IPS DF 19.7 (cell line): ENCODE measurements at places on chromosomes 7 and 10.
A peak's percentile ranks its signal among the peaks of the same experiment; 100 is the strongest.

GRCh38 chr10:80535671-80536360 lies 1.9 kb upstream of the SH2D4B start:
- DNase-seq: no peak

GRCh38 chr7:84085998-84086397 lies 108.6 kb downstream of the SEMA3A start:
- no peak for DNase-seq

GRCh38 chr10:79038841-79039201 lies 29.9 kb upstream of the ZMIZ1 start:
- peak; percentile 38 for DNase-seq

DNA sequence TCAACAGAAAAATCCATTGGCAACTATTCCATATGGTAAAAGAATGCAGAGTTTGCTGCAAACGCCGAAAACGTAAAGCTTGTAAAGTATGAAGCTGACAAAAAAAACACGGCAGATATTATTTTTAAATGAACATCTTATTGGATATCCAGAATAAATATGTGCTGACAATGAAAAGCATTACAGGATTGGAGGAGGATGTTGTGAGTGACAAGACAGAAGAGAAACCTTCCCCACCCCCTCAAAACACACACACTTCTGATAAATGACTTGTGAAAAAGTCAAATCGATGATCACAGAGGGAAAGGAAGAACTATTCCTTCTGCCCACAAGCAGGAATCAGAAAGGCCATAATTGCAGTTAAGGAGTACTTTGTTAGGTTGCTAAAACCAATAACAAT lies 14.6 kb downstream of the FAM131B start:
- no peak for DNase-seq

- no peak for DNase-seq
Observed at GRCh38 chr10:89032141-89032891, 41.7 kb downstream of the FAS start.

DNA sequence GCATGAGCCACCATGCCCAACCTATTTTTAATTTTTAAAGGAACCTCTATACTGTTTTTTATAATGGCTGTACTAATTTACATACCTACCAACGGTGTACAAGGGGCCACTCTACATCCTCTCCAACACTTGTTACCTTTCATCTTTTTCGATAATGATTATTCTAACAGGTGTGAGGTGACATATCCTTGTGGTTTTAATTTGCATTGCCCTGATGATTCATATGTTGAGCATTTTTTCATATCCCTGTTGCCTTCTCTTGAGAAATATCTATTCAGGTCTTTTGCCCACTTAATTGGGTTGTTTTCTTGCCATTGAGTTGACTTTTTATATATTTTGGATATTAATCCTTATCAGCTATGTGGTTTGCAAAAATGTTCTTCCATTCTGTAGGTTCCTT lies 167.0 kb downstream of the CTTNBP2 start:
- DNase-seq: no peak

- DNase-seq: no peak
Observed at GRCh38 chr10:30536578-30536977, 93.0 kb downstream of the LYZL2 start.

- no peak for DNase-seq
Observed at GRCh38 chr7:40608321-40609075, 473.7 kb downstream of the SUGCT start.

GRCh38 chr7:151232917-151233701 lies 826 bp downstream of the CHPF2 start:
- DNase-seq: no peak

GRCh38 chr7:876972-877311 lies 588 bp downstream of the GET4 start:
- DNase-seq: no peak

DNA sequence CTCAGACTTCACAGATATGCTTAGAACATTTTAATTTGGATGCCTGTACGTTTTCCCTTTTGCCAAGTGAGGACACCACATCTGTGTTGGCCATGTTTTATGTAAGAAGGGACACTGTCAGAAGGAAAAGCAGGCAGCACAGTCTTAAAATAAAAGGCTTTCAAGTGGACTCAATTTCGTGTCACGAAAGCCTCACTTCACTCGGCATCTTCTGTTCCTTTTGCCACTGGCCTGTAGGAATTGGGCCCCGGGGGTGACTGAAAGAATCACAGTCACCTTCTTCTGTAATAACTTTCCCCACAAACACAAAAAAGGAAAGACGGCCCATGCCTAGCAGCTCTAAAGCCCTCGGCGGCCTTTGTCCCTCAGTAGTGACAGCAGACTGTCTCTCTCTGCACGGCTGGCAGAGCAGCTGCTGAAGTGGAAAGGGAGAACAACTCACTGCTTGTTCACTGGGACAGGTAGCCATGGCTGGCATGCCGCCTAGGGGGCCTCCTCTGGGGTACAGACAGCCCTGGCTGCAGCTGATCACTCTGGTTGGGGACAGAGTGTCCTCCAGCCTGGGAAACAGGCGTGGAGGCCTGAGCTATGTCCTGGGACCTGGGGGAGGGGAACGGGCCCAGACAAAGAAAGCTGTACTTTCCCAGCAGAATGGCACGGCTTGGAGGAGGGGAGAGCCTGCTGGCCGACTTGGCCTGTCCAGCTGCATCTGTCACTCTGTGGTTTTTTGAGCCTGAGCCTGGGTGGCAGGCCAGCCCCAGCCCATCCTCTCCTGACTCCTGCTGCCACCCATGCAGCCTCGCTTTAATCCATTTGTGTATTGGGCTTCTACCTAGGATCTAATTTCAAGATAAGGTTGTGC lies 4.4 kb downstream of the RASSF4 start:
- DNase-seq: no peak
